ENCODE measurements at places on chromosomes 6 and 20.
A peak's percentile ranks its signal among the peaks of the same experiment; 100 is the strongest.

DNA sequence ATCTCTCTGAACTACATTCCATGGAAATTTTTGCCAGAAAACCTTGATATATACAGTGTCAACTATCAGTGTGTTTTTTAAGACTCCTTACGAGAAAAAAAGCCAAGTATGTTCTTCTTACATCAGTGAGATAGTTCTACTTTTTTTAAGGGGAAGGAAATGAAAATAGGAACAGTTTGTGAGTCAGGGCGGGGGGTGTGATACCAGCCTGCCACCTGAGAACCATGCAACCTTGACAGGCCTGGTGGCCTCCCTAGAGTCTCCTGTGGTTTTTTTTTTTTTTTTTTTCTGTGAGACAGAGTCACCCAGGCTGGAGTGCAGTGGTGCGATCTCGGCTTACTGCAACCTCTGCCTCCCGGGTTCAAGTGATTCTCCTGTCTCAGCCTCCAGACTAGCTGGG lies 96.3 kb upstream of the GCM1 start:
- peak; percentile 91 for DNase-seq

- no peak for DNase-seq
Measured at GRCh38 chr6:111865049-111865585, 8.1 kb downstream of the FYN start.

- DNase-seq = no peak
Measured at GRCh38 chr6:54681987-54682386, 164.6 kb upstream of the FAM83B start.

DNA sequence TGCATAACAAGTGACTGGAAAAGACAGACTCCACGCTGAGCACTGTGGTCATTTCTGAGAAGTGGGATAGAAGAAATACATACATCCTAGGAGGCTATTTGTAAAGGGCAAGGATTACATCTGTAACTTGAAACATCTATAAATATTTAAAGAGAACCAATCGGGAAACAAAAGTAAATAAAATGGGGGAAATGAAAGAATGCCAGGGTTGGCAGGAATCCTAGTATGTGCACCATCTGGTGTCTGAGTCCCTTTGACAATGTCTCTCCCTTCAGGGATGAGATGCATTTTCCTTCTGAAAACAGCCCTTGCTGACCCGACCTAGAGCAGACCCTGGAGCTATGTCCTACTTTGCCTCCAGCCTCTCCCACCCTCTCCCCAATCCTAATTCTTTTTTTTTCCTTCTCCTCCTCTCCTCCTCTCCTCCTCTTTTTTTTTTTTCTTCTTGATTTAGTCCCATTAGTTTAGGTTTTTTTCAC lies 53.2 kb downstream of the VSTM2L start:
- no peak for DNase-seq

DNA sequence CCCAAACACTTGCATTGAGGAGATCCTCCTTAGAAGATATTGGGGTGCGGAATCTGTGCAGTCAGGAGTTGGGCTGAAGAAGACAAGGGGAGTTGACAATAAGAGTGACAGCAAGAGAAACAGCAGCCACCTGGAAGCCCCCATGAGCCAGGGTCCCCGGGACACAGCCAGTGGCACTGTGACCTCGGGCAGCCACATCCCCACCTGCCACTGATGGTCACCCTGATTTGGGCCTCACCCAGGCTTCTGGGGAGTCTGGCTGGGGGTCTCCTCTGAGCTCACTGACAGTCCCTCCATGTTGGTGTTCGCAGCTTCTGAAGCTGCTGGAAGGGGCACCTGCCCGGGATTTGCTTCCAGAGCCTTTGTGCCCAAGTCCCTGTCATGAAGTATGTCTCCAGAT lies 123.5 kb downstream of the TTLL2 start:
- no peak for DNase-seq

- DNase-seq = no peak
Measured at GRCh38 chr6:69756366-69756765, 40.4 kb downstream of the LMBRD1 start.

- DNase-seq = no peak
Measured at GRCh38 chr6:4610256-4610655, 165.9 kb upstream of the CDYL start.

- no peak for DNase-seq
Measured at GRCh38 chr20:9996944-9997343, 37.8 kb upstream of the ANKEF1 start.

DNA sequence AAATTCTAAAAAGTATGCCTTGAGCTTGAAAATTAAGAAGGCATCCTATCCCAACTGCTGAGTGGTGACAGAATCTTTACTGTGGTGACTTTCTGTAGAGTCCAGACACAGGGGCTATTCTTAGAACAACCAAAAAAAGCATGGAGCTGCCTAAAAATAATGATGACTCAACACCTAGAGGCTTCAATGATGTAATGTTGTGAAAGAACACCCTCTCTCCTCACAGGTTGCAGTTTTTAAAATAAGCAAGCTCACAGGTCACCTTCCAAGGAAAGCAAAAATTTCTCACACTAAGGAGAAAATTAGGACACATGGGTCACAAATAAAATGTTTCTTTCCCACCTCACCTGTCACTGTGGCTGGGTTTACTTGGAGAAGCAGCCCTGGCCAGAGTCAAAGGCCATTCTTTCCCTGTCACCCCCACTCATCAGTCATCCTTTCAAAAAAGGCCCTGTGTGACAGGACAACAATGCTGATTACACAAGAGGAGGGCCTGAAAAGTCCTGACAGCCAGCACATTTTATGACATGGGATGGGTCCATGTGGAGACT lies 53.5 kb downstream of the RCAN2 start:
- no peak for DNase-seq

- DNase-seq = no peak
Measured at GRCh38 chr6:16747232-16748024, 13.8 kb downstream of the ATXN1 start.

GRCh38 chr20:46351357-46352058 lies 43.2 kb upstream of the CDH22 start:
- no peak for DNase-seq
